NAMALWA (cell line): ENCODE measurements at places on chromosomes 13 and 19.

GRCh38 chr19:34482380-34483250, 1.1 kb downstream of the WTIP start:
- DNase-seq: no peak

DNA sequence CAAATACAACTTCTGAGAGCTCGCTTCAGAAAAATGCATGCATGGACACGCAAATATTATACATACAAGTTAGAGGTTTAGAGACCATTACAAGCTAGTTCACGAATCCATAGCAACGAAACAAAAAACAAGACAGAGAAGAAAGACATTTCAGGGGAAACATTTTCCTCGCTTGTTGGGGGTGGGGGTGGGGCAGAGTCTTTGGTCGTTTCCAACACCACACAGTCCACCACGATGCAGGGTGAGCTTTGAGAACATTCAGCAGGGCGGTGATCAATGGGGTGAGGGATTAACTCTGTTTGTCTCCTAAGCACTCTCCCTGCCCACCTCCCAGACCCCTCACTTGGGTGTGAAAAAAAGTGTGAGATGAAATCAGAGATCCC, 651 bp downstream of the OXGR1 start:
- DNase-seq: no peak

GRCh38 chr13:58852076-58852475, 1220.5 kb downstream of the PCDH17 start:
- DNase-seq: no peak

- DNase-seq: no peak
Observed at GRCh38 chr19:32863841-32864240, 5.7 kb downstream of the SLC7A9 start.

GRCh38 chr13:73661687-73662425, 472.3 kb downstream of the KLF12 start:
- no peak for DNase-seq

- no peak for DNase-seq
Observed at GRCh38 chr19:46731007-46731501, 14.1 kb upstream of the PRKD2 start.

GRCh38 chr13:28358708-28359107, 136.2 kb downstream of the FLT1 start:
- DNase-seq: no peak

GRCh38 chr19:41993612-41994483, at the start of gene ATP1A3:
Gene ATP1A3 (minus strand): TSS chr19:41994230. CDS start chr19:41994076, 154 bp downstream.
- DNase-seq: peak; percentile 89

GRCh38 chr19:24057144-24057543, 29.8 kb upstream of the ZNF254 start:
- no peak for DNase-seq

GRCh38 chr13:24129914-24130774, 30.4 kb upstream of the SPATA13 start:
- DNase-seq: no peak

GRCh38 chr13:79155883-79156282, 250.2 kb downstream of the RBM26 start:
- no peak for DNase-seq

DNA sequence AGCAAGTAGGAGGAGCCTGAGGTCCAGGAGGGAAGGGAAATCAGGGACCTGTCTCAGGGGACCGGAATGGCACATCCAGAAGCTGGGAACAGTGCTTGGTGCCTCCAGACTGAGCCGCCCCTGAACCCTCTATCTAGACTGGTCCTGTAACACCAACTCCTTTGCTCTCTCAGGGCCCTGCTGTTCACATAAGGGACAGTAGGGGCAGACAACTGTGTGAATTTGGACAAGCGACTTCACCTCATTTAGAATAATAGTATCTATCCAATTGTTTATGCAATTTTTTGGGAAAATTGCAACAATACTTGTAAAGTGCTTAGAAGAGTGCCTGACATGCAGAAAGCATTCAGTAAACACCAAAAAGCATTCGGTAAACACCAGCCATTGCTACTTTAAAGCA, 14.0 kb downstream of the SYMPK start:
- peak; percentile 51 for DNase-seq

DNA sequence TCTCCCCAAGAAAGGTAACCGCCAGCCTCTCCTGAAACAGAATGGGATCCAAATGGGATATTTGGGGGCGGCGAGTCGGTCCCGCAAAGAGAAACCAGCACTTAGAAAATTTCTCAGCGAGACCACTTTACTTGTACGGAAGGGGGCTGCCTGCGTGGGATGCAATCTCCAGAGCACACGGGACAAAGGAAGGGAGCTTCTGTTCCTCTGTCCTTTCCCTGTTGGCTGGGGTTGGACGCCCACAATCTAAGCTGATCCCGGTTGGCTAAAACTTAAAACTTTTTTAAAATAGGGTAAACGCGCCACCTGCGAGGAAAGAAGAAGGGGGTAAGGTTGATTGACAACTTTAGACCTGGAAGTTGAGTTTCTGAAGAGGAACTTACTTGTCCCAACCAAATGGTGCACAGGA, 826 bp upstream of the BSG start:
- peak; percentile 80 for DNase-seq

- DNase-seq: no peak
Observed at GRCh38 chr13:39729156-39729555, 73.7 kb downstream of the COG6 start.
